ENCODE measurements at places on chromosomes 4 and X.

DNA sequence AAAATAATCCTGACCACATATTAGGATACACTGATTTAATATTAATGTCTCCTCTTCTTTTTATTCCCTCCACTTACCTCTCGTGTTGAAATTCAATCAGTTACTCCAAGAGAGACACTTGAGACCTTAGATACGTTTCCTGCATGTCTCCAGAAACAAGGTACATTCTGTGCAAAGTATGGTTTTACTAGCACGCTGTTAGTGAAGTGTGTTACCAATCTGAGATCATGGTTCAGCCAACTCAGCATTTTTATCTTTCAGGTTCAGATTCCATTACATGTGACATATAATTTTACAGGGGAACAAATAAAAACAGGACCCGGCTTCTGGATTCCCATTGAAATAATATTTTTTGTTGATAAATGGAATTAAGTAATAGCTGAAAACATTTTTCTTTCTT lies 32.2 kb downstream of the PDLIM5 start:
- no peak for DNase-seq

GRCh38 chrX:65750674-65751469 lies 83.4 kb downstream of the MSN start:
- no peak for DNase-seq

GRCh38 chrX:23952984-23953907 lies 45.4 kb downstream of the CXorf58 start:
- peak; percentile 61 for DNase-seq

DNA sequence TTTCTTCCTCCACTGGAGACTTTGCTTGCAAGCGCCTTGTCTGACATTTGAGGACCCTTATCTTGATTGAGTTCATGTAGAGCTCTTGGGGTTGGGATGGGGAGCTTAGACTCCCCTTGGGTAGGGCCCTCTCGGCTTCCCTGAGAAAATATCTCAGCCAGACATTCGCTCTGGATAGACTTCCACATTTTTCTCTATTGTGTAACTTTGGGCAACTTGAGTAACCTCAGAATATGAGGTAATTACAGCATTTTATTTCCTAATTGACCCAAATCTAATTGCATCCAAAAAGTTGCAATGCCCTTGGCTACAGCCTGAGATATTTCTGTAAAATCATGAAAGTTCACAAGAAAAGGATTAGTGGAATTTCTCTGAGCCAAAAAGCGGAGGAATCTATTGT lies 102.8 kb upstream of the MXRA5 start:
- peak; percentile 23 for DNase-seq

GRCh38 chrX:150893936-150894335 lies 4.5 kb downstream of the CD99L2 start:
- no peak for DNase-seq

GRCh38 chr4:87616268-87616667 lies 7.9 kb downstream of the DSPP start:
- no peak for DNase-seq

DNA sequence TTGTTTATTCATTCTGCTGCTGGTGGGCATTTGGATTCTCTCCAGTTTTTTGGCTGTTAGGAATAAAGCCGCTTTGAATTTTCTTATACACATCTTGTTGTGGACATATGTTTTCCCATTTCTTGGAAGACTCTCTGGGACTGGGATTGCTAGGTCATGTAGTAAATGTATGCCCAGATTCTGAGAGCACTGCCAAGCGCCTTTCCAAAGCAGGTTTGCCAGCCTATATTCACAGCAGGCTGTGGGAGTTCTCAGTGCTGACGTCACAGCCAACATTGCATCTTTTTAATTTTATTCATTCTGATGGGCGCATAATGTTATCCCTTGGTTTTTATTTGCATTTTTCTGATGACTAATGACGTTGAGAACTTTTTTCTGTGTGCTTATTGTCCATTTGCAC lies 24.1 kb downstream of the TMEM271 start:
- no peak for DNase-seq

GRCh38 chr4:110610620-110610939 lies 12.3 kb downstream of the PITX2 start:
- DNase-seq = no peak

DNA sequence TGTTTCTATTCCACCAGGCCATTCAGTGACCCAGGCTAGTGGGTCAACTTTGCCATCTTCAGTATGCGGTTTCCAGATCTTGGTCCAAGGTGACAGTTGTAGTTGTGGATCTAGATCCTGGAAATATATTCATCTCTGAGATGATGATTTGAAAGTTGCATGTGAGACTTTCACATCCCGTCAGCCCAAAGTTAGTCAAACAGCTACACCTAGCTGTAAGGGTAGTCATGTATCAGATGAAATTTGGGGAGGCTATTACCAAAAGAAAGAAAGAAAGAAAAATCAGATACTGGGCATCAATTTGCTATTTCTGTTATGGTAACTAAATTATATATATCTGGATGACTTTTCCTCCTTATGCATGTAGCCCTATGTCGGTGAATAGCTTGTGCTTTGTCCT lies 259.4 kb upstream of the ARX start:
- no peak for DNase-seq

GRCh38 chr4:47915378-47915777 lies 995 bp upstream of the NFXL1 start:
- no peak for DNase-seq

GRCh38 chrX:129791336-129791735 lies 11.6 kb downstream of the SASH3 start:
- no peak for DNase-seq

DNA sequence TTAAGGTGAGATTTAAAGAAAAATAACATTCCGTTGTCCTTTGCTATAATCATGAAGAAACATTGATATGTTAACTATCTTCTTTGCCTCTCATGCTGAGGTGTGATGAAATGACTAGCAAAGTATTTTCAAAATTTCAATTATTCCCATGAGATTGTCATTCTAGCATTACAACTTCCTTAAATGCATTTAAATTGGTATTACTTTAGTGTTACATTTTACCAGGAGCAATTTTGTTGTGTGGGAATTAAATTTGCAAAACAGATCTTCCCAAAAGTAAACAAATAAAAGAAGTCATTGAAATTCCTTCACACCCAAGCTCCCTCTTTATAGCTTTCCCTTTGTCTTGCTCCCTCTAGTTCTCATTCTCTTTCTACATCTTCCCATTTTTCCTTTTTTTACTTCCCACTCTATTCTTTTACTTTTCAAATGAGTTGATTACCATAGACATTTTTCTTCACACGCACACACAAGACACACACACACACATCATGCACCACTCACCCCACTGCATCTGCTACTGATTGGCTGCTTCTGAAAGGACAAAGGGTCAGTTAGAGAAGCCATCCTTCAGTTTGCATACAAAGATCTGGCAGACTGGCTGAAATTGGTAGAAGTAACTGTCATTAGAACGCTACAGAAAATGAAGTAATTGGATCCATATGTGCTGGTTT lies 10.0 kb upstream of the APELA start:
- no peak for DNase-seq

- DNase-seq = no peak
Observed at GRCh38 chr4:123876671-123877101, 480.1 kb downstream of the SPRY1 start.

DNA sequence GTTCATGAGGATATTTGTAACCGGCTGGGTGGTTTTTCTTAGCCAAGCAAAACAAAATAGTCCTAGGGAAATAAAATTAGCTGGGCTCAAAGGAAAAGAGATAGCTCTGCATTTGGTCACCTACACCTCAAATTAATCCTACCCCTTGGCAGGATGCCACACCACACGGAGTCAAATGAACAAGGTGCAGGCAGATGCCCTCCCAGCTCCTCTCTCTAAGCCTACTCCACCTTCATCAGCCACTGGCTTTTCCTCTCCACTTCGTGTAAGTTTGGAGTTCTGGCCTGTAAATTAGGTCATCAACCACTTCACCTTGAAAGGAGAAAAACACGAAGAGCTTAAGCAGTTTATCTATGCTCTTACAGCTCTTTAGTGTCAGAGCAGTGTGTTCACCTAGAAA lies 1.4 kb downstream of the DDIT4L start:
- no peak for DNase-seq

DNA sequence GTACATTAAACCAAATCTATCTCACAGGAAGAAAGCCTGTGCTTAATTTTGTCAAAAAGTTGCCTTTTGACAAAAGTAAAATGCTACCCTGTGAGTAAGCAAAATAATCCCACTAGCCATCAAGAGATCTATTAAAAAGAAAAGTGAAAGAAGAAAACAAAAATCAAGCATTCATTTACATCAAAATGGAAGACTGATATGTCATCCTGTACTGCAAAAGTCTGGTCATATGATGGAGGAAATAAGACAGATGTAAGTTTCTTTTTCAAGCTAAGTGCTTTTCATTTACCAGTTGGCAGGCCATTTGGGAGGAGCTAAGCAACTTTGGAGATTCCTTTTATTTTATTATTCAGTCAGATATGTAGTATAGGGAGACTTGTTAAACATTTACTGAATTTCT lies 387.4 kb downstream of the SPOCK3 start:
- no peak for DNase-seq

- no peak for DNase-seq
Observed at GRCh38 chr4:30718641-30719453, 1.3 kb upstream of the PCDH7 start.

GRCh38 chr4:41192136-41192535 lies 22.2 kb downstream of the APBB2 start:
- DNase-seq = no peak

DNA sequence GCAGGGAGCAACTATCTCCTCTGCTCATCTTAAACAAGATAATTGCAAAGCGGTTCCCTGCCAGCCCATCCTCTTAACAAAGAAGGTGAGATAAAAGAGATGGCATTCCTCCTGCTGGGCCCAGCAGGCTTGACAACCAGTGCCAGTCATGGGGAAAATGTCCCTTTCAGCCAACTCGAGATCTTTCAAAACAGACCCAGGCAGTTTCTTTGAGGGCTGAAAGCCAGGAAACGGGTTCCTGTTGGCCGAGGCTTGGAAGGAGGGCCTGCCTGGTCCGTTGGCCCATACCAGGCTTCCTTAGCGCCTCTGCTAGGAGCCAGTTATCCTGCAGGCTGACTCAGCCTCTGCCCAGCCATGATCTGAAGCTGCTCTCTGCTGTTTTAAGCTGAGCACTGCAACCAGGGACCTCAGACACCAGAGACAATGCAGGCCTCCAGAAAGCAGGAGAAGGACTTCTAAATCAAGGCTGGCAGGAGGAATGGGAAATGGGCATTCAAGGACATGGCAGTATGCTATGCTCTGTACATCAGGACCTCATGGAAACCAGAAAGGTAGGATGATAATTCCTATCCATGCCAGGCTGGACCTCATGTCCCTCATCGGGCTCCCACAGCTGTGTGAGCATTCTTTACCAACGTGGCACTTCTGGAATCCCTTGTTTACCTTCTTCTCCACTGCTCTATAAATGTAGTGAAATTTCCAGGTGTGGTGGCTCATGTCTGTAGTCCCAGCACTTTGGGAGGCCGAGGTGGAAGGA lies 42.4 kb upstream of the SLC2A9 start:
- peak; percentile 71 for DNase-seq

GRCh38 chr4:28082686-28083390 lies 1222.2 kb downstream of the STIM2 start:
- no peak for DNase-seq

GRCh38 chr4:32106767-32107166 lies 1386.6 kb downstream of the PCDH7 start:
- DNase-seq = no peak

GRCh38 chr4:107138433-107138832 lies 102.3 kb upstream of the DKK2 start:
- DNase-seq = no peak

- DNase-seq = no peak
Observed at GRCh38 chr4:152392079-152392478, 143.8 kb downstream of the FBXW7 start.

DNA sequence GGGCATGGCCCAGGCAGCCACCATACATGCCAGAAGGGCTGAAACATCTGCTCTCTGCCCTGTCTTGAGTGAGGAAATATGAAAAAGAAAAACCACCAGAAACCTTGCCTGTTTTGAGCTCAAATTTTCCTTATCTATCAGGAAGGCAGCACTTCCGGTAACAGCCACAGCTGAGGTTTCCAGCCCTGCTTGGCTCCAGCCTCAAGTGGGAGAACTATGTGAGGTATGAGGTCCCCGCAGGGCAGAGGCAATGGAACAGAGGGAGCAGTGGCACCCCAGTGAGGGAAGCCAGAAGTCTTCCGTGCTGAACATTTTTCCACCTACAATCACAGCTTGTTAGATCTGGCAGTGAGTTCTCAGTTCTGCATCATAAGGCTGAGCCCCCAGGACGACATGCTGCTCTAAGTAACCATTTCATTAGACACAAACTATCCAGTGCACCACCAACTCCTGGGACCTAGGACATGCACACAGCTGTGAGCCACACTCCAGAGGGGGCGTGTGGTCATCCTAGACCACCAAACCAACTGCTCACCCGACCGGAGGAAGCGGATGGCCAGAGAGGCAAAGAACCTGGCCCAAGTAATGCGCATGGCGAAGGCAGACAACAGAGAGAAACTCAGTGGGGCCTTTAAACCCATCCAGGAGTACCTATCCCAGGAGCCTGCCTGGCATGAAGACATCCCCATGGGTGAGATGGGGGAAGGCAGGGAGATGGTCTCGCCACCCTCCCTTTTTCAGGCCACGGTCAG lies 22.6 kb downstream of the WDR1 start:
- DNase-seq = no peak
